ENCODE measurements at places on chromosomes 1 and 21.

DNA sequence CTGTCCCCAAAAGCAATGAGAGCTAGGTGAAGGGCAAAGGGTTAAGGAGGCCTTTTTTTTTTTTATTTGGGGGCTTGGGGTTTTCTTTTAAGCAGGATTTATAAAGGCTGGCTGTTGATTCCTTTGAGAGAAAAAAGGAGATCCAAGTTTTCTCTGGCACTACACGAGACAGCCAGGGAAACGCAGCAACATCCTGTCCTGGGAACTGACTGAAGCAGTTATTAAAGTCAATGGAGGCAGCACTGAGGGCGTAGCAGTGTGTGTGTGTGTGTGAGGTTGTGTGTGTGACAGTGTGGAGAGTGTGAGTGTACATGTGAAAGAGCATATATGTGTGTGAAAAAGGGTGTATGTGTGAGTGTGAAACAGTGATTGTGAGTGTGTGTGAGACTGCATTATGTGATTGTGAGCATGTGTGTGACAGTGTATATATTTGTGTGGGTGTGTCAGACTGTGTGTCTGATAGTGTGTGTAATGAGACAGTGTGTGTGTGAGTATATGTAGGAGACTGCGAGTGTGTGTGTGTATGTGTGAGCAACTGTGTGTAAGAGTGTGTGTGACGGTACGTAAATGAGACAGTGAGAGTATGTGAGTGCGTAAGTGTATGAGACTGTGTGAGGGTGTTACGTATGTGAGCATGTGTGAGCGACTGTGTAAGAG lies 65.9 kb upstream of the TIAM1 start:
- DNase-seq, result no peak

DNA sequence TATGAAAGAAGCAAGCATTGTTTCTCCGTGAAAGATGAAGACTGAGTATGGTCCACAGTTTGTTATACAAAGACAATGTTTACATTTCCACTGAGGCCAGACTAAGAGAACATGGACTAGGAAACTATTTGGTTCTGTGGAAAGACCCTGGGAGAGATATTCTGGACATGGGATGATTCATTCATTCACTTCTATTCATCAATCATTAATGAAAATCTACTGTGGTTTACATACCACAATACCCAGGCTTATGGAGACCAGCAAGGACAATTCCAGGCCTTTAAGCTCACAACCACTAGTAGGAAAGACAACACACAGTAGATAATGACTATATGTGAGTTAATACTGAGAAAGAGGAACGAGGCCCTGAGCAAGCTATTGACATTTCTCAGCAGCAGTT lies 125.4 kb downstream of the TBX15 start:
- no peak for DNase-seq

- peak; percentile 25 for DNase-seq
These were observed 497.7 kb downstream of the NPHP4 start for GRCh38 chr1:5494518-5494917.

- DNase-seq, result no peak
These were observed 108.9 kb downstream of the CDC7 start for GRCh38 chr1:91609551-91609950.

- peak; percentile 22 for DNase-seq
These were observed 89.8 kb downstream of the ADSS2 start for GRCh38 chr1:244361764-244362473.

DNA sequence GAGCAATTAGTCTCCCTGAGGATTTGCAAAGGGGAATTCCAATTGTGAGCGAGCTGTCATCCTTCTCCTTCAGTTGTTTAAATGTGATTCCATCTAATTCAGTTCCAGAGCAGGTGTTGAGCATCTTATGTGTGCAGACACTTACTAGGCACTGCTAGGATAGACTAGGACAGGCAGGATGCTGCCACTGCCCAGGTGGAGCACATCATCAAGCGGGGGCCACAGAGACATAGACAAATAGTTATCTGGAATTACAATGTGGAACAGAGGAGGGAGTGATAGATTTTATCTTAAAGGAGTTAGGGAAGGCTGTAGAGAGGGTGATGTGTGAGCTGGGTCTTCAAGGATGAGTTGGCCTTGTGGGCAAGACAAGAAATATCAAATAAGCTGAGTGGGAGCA lies 55.9 kb downstream of the CDC7 start:
- DNase-seq, result no peak

DNA sequence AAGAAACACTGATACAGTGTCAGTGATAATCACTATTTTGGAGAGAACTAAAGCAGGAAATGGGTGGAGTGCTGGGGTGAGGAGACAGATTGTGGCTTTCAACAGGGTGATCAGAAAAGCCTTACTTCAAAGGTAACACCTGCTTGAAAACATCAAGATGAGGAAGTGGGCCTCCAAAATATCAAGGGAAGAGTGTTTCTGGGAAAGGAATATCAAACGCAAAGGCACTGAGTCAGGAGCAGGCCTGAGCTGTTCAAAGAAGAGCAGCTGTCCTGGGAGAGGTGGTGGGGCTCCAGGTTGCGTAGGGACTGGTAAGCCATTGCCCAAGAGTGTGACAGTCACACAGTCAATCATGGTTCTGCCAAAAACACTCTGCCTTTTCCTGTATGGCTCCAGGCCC lies 47.1 kb upstream of the ATP1A1 start:
- no peak for DNase-seq

DNA sequence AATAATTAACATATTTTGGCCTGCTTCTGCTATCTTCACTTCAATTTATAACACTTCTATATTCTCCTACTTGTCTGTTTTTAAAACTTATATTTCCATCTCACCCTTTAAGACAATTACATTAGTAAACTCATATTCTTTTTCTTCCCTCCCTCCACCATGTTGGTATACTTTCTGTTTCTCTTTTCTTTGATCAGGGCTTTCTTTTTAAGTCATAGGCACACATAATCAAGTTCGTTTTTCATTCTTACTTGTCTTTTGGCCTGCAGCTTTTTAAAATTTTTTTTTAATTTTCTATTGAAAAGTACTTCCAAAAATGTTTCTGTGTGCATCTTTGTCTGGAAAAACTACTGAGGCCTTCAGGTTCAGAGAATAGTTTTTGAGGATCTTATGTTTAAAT lies 2.3 kb downstream of the PYHIN1 start:
- no peak for DNase-seq

DNA sequence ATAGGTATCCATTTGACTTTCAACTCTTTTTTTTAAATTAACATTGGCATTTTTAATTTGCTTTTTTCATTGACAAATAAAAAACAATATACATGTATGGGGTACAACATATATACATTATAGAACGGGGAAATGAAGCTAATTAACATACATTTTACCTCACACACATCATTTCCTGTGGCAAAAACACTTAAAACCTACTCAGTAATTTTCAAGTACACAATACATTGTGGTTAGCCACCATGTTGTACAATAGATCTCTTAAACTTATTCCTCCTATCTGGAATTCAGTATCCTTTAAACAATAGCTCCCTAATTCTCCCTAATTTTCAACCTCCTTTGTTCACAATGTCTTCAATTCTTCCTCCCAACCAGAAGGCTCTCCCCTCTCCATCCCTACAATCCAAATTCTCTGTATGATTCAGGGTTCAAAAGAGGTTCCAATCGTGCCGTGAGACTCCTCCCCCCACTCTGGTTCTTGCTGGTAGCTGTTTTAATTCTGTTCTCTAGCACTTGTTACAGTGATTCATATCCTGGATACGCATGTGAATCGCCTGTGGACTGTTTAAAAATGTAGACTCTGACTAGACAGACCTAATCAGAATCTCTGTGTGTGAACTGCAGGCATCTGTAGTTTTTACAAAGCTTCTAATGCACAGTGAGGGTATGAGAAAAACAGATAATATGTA lies 87.6 kb upstream of the DUSP10 start:
- DNase-seq, result no peak

GRCh38 chr1:84166797-84167196 lies 22.7 kb downstream of the PRKACB start:
- DNase-seq, result no peak
